ENCODE measurements at places on chromosomes 5 and 9.

- DNase-seq = no peak
These were observed 261.7 kb downstream of the KIF4B start for GRCh38 chr5:155275222-155275621.

DNA sequence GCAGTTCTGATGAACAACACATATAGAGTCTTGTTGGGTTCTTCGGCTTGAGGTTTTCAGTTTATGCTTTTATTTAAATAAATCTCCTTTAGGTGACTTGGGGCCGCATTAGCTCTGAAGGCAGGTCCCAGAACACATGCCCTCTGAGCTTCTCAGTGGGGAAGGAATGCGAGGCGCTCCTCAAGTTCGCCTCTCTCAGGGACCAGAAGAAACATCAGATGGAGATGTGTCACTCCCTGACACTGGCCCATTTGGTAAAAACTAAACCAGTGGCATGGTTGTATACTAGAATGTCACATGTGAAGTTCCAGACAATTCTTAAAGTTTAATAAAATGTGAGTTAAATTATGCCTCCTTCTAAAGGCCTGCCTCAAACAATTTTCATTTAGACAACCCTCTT lies 1.9 kb downstream of the MACROH2A1 start:
- DNase-seq = no peak

DNA sequence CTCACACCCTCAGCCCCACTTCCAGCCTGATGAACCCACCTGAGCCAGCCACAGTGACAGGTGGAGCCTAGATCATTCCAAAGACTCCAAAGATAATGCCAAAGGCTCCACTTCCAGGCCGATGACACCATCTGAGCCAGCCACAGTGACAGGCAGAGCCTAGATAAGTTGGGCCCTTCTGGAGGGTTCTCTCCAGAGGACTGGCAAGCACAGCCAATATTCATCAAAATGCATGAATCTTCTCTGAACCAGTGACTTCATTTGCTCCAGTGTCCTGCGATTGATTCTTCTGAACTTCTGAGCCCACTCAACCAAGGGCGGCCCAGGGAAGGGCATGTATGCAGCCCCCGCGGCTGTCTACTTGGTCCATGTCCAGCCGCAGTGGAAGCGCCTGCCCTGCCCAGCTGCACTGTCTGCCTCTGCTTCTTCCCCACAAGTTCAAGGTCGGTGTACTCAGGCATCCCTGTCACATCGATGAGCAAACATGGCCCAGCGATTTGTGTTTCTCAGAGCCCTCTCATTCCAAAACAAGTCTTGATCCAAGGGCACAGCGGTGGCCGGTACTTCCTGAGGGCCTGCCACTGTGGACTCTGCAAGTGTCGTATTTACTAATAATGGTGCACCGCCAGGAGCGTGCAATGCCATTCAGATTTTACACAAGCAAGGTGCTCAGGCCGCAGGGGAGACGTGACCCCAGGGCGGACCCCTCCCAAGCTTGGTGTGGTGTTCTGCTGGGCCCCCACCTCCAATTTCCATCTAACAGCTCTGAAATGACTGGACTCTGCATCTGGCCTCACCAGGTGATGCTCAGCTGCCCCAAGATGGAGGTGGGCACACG lies 107.0 kb downstream of the VAV2 start:
- no peak for DNase-seq

DNA sequence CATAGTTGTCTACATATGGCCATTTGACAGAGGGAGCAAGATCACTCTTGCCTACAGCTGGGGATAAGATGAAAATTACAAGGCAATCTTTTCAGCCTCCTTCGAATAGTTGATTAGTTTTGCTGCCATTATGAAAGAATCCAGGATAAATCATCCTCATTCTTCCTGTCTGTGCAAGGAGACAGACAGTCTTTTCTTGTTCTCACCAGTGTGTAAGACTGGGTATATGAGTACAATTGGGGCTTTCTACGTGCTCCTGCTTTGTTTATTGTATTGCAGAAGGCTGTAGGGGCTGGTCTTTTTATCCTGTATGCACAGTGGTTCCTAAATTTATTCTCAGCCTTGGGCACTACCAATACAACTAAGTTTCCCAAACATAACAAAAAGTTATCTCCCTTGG lies 76.8 kb downstream of the SPEF2 start:
- no peak for DNase-seq

DNA sequence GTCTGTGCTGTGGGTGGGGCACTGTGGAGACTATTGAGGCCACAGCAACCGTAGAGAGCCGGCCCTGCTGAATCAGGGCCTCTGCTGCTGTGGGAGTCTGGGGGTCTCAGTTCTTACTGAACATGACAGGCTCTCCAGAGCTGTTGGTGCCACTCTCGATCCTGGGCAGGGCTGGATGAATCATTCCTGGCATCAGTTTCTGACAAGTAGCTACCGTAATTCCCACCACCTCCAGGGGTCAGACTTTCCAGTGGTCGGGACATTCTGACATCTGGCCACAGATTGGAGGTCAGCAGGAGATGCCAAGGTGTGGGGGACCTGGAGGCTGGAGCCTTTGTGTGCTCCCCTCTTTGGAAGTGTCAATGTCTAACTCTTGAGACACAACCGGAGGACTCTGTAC lies 188.4 kb downstream of the IRX2 start:
- DNase-seq = no peak

- DNase-seq = no peak
These were observed 116.0 kb downstream of the FGF1 start for GRCh38 chr5:142569905-142570304.

GRCh38 chr5:124996764-124997077 lies 250.3 kb upstream of the ZNF608 start:
- DNase-seq = no peak

DNA sequence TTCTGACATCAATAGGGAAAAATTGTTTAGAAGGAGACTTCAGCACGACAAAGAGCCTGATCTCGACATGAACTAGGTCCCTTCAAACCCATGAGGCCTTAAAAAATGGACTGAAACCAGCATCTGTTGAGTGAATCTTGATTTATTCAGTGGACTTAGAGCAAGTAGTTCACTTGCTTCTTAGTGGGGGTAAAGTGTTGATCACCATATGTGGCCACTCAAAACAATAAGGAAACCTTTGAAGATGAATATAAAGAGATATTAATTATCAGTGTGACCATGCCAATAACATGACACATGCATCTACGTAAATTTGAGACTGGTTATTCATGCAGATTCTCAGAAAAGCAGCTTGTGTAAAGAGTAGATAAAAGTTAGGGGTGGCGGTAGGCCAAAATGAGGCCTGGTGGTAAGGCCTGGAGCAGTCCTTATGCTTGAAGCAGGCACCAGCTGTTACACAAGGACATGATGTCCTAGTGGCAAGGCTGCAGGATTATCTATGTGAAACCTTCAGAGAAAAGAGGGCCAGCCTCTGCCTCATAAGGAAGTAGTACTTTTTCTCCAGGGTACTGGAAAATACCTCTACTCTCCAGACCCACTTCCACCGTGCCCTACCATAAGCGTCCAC lies 61.3 kb downstream of the S1PR3 start:
- no peak for DNase-seq

- no peak for DNase-seq
These were observed 75.9 kb upstream of the DAB2 start for GRCh38 chr5:39500551-39501175.
